ENCODE measurements at places on chromosomes 1 and 21.

DNA sequence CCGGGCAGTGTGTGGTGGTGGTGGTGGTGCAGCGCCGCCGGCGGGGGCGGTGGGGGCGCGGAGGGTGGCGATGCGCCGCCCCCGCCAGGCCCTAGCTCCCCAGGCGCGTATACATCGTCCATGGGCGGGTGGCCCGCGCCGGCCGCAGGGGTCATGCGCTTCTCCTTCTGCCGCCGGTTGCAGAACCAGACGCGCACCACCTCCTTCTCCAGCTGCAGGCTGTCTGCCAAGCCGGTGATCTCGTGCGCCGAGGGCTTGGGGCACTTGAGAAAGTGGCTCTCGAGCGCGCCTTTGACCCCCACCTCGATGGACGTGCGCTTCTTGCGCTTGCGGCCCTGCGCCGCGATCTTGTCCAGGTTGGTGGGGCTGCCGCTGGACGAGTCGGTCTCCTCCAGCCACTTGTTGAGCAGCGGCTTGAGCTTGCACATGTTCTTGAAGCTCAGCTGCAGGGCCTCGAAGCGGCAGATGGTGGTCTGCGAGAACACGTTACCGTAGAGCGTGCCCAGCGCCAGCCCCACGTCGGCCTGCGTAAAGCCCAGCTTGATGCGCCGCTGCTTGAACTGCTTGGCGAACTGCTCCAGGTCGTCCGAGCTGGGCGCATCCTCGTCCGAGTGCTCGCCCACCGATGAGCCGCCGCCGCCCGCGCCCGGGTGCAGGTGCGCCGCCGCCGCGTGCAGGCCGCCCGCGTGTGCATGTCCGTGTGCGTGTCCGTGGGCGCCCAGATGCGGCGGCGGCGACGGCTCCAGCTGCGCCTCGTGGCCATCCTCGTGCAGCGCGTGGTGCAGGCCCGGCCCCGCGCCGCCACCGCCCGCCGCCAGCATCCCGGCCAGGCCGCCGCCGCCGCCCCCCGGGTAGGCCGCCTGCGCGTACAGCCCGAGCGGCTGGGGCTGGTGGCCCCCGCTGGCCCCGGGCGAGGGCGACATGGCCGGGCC is 926 bp downstream of the POU3F1 start:
- DNase-seq = no peak

DNA sequence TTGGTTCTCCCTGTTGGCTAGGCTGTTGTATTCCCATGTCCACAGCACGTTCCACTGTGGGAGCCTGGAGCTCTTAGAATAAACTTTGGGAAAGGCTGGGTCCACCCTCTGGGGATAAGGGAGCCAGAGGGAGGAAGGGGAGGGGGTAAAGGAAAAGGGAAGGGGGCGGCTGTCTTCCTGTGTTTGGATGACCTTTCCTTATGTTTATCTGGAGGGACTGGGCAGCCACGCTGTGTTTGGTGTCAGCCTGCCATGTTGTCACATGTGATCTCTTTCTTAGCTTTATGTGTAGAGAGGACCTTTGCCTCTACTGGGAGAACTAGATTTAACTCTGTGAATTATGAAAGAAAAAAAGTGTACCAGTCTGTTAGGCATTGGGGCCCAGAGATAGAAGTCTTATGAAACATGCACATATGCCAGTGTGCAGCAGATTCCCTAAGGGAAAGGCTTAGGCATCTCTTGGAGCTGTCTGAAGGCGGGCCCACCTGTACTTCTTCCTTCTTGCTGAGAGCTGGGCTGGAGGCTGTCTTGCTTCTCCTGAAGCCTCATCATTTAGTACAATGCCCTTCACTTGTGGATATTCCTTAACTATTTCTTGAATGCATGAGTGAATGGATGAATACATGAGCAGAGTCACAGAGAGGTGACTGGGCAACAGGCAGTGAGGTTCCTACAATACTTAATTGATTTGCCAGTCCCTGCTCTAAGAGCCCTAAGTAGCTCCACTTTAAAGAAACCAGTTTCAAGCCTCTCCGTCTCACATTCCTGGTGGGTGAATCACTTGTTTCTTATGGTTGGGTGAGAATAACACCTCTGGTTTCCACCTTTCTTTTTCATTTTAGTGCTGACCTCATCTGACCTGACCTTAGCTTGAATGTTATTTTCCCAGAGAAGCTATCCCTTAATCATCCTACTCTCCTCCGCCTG is 62.5 kb upstream of the ARHGAP29 start:
- DNase-seq = no peak

GRCh38 chr1:168452329-168452728 is 91.5 kb downstream of the XCL2 start:
- DNase-seq = no peak

DNA sequence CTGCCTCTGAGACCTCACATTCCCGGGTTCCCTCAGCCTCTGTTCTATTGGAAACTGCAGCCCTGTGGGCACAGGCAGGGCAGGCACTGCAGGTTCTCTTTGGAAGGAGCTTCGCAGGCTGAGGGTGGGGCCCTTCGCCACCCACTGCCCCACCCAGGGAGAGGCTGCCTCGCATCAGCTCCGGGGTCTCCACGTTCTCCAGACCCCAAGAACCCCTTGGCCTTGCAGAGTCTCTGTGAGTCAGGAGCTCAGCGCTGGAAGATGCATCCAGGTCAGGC is 8.6 kb upstream of the C1orf159 start:
- no peak for DNase-seq

GRCh38 chr21:25375675-25376074 is 231.6 kb downstream of the MRPL39 start:
- no peak for DNase-seq

GRCh38 chr1:226121049-226121586 is 58.6 kb downstream of the H3-3A start:
- DNase-seq = no peak

DNA sequence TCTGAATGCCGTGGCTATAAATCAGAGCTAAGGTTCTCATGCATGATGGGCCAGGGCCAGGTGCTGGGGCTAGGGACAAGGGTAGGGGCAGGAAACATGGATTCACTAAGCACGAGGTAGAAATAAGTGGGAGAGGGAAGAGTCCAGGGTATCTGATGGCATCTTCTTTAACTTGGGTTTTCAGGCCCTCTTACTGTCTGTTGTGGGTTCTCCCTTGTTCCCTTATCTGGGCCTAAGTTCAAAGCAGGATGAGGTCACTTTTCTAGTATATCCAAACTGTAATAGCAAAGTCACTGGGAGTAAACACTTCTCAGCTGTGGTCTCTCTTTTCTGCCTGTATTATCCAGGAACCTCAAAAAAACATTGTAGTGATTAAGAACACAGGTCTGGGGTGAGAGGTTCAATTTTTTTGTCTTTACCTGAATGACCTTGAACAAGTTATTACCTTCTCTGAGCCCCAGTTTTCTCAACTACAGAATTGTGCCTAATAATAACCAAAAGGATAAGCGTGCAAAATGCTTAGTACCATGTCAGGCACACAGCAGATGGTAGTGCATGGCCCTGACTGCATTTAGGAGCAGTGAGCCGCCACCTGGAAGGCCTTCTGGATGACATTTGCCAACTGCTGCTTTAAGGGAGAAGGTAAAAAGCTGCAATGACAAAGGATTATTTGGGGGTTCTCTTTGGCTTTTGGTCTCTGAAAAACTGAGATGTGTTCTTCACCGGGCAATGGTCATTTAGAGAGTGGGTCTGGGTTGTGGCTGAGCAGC is 53.6 kb upstream of the A3GALT2 start:
- DNase-seq = no peak

DNA sequence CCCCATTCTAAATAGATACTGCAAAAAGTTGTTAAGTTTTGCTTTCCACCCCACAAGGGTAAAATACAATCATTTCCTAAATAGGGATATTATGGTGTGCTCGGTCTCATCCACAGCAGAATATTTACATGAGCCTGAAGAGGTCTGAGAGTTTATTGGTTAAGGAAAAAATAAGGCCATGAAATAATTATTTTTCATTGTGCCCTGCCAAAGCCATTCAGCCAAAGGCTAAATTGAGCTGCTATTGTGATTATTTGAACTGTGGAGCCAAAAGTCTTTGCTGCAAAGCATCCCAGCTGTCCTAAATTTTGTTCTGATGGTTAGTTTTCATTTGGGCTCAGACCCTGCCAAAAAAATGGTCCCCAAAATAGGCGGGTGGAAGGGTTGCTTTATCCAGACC is 298.7 kb upstream of the ESRRG start:
- no peak for DNase-seq

GRCh38 chr1:235625340-235625739 is 24.2 kb downstream of the GNG4 start:
- DNase-seq = no peak

DNA sequence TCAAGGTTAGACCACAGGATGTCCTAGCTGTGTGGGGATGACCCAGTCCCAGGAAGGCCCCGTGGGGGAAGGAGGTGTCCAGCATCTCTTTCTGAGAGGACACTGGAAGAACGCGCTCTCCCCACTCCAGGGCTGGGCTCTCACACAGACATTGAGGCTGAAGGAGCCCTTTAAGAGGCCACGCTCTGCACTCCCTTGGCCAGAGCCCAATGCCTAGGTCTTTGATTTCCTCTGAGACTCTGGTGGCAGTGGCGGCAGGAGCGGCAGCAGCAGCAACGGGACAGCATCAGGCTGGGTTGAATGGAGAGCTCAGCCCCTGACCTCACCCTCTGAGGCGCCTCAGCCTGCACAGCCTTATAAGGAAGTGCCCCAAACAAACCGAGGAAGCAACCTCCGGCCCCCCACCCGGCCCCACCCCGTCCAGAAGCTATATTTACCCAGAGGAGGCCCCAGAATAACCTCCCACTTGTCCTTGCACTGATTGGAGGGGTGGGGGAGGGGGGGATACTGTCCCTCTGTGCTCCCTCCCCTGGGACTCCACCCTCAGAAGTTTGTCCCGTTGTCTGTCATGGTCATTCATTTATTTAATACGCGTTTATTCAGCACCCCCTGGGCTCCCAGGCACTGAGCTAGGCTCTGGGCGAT is 12.3 kb downstream of the NES start:
- DNase-seq = no peak

GRCh38 chr1:233509526-233509925 is 104.4 kb upstream of the KCNK1 start:
- no peak for DNase-seq

GRCh38 chr1:167695756-167696561 is 25.8 kb upstream of the MPZL1 start:
- DNase-seq = no peak

GRCh38 chr21:21715266-21715969 is 717.2 kb downstream of the NCAM2 start:
- no peak for DNase-seq

DNA sequence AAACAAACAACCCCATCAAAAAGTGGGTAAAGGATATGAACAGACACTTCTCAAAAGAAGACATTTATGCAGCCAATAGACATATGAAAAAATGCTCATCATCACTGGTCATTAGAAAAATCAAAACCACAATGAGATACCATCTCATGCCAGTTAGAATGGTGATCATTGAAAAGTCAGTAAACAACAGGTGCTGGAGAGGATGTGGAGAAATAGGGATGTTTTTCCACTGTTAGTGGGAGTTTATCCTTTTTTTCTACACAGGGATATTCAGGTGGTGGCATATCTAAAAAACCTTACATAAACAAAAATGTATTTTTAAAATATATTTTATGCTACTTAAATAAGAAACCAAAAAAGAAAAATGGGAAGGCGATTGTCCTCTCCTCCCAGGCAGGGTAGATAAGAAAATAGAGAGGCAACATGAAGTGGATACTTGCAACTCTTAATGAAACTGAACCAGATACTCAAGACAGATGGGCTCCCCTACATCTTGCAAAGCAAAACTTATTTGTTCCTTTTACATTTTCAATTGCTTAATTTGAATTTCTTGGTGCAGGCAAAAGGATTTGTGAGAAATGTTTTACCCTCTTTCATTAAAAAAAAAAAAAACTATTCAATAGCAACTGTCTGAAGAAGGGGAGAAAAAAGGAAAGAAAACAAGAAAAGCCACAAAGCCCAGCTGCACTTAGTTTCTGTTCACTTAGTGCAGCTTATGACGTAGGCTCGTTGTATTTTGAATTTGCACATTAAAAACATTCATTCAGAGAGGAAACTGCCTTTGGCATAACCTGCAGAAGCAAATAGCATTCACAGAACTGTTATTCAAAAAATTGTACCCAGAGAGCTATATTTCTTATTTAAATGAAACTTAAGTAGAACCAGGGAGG is 36.9 kb upstream of the RGS1 start:
- no peak for DNase-seq

GRCh38 chr1:149843431-149844041 is 55.8 kb upstream of the BOLA1 start:
- DNase-seq = no peak

GRCh38 chr1:66243548-66244130 is 290.3 kb upstream of the SGIP1 start:
- no peak for DNase-seq

GRCh38 chr1:169795687-169796086 is 980 bp upstream of the METTL18 start:
- DNase-seq = no peak

GRCh38 chr1:230195199-230195598 is 128.2 kb downstream of the GALNT2 start:
- DNase-seq = no peak

DNA sequence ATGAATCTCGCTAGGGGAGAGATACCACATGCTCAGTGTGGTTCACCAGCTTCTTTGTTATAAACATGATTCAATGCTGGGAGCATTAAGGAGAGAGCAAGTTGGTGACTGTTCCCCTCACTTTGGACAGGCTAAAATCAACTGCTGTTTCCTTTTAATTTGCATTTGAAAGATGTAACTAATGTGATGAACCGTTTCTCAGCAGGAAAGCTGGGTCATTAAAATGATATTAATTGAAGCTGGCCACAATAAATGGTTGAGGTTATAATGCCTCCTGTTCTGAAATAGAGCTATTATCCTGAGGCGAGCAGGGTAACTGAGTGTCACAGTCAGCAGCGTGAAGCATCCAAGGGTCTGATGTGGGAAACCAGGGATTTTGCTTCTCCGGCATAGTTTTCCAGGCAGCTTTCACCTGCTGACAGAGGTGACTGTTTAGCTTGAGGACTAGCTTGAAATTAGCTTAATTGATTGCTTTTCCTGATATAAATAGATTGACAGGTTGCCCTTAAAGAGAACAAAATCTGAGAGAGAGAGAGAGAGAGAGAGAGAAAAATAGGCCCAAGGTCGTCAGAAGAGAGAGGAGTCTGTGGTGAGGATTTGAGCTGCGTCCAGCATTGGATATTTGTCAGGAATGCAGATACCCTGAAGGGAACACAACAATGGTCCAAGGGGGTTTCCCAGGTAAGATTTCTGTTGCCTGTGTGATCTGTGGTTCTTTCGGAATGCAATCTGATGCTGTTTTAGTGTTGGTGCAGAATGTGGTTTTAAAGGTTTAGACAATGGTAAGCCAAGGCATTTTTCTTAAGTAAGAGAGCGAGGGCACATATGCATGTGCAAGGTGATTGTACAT is 209.7 kb downstream of the PATJ start:
- no peak for DNase-seq

GRCh38 chr21:22650226-22650625 is 1652.0 kb downstream of the NCAM2 start:
- no peak for DNase-seq

Data from activated gamma-delta T cell treated with anti-CD3 and anti-CD28 coated beads, Interleukin-2, amount 50 U/mL, for 16 hours (primary cell).